ENCODE measurements at places on chromosomes 7 and 10.

GRCh38 chr7:23454881-23455526 is 15.3 kb downstream of the IGF2BP3 start:
- DNase-seq = no peak

GRCh38 chr10:6642876-6643275 is 62.8 kb upstream of the PRKCQ start:
- DNase-seq = no peak

- no peak for DNase-seq
These were observed 681.9 kb downstream of the GRM8 start for GRCh38 chr7:126570845-126571244.

- DNase-seq = no peak
These were observed 368.6 kb downstream of the INHBA start for GRCh38 chr7:41334071-41334862.

- DNase-seq = no peak
These were observed 6.3 kb downstream of the HTRA1 start for GRCh38 chr10:122467701-122468100.

DNA sequence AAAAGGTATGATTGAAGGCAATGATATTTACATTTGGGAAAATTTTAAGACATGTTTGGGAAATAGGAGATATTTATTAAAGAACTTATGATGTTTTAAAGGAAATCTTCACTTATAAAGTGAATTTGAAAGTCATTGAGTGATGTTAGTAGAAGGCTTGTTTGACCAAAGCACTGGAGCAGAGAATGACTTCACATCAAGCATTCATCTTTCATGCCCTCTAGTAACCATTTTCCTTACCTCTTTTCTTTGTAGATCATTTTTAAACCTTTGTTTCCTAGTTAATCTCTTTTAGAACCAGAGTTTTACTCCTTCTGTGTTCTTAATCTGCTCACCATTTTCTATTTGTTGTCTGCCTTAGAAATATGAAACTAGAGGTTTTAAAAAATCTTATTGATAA is 111.3 kb upstream of the FOXP2 start:
- no peak for DNase-seq

GRCh38 chr7:16421333-16422102 is at the start of gene CRPPA:
TSS of gene CRPPA (minus strand) at chr7:16421538. CDS start at chr7:16421322, 216 bp downstream.
- DNase-seq = peak; percentile 59

All from activated CD4-positive, CD25-positive, alpha-beta regulatory T cell treated with anti-CD3 and anti-CD28 coated beads, Interleukin-2, amount 50 U/mL, for 72 hours (primary cell).